ENCODE measurements at places on chromosomes 12 and 14.

DNA sequence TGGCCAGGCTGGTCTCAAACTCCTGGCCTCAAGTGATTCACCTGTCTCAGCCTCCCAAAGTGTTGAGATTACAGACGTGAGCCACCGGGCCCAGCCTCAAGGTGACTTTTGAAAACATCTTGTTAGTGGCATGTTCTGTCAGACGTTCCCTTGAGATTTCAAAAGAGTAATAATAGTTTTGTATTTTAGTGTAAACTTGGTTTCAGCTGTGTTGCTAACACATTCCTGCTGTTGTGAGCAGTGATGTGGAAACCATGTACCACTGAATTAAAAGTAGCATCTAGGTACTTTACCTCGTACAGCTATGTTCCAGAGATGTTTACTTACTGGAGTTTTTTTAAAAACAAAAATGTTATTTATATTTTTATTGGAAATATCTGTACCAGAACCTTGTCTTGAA, 111.3 kb downstream of the AEBP2 start:
- no peak for DNase-seq

DNA sequence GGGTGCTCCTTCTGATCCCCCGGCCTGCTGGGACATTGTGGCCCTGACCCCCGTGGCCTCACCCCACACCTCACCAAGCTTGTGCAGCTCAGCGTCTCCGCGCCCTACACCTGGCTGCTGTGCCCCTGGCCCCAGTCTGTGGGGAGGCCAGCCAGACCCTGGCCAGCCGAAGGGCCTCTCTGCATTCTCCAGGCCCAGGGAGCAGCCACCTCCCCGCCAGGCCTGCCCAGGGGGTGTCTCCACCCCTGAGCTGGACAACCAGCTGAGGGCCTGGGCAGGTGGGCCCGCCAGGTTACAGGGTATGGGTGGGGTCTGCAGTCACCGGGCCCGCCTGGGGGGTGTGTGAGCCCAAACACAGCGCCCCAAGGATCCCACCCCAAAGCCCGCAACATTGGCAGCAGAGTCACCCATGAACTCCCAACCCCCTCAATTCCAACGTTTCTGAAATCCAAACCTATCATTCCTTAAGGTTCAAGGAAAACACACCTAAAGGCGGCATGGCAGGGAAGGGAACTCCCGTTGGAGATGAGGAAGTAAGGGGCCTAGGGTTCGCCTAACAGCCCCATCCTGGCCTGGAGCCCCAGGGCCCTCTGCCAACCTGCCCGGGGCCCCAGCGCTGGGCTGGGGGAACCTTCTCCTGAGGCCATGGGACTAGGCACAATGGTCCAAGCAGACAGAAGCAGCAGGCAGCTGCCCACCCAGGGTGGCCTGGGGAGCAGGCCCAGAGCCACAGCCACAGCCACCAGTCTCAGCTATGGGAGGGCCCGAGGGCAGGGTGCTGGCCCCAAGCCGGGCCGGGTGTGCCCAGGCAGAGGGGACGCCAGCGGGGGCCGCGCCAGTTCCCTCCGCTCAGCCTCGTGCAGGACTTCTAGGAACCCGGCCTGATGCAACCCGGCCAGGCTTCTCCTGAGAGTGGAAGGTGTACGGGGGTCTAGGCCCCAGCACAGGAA, 8.5 kb downstream of the AKT1 start:
- no peak for DNase-seq

DNA sequence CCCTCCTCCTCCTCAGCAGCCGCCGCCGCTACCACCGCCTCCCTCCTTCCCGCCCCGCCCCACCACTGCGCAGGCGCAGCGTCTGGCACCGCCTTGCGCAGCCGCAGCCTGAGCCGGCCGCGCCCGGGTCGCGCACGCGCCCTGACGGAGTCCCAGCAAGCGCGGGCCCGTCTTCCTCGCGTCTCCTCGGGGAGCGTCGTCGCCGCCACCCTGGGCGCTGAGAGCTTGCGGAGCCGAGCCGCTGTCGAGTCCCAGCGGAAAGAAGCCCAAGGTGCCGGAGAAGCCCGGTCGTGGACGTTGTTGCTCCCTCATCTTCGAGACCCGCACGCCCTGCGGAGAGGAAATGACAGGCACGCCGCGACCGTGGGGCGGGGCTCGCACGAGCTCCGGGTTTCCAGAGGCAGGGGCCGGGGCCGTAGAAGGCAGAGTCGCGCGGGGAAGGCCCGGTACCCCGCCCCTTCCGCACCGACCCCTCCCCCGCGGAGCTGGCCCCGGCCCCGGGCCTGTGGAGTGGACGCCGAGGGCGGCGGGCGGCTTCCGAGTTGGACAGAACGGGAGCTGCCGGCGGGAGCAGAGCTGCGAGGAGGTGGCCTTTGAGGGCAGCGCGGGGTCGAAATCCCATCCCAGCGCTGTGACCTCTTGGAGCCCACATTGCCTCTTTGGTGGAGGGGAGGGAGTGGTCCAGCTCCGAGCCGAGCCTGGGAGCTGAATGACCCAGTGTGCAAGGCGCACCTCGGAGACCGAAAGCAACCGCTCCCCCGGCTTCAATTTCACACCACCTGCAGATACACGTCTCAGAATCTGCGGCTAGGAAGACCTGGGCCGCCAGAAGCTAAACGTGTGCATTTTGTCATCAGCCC, 469 bp upstream of the RAB35 start:
- DNase-seq: peak; percentile 91

DNA sequence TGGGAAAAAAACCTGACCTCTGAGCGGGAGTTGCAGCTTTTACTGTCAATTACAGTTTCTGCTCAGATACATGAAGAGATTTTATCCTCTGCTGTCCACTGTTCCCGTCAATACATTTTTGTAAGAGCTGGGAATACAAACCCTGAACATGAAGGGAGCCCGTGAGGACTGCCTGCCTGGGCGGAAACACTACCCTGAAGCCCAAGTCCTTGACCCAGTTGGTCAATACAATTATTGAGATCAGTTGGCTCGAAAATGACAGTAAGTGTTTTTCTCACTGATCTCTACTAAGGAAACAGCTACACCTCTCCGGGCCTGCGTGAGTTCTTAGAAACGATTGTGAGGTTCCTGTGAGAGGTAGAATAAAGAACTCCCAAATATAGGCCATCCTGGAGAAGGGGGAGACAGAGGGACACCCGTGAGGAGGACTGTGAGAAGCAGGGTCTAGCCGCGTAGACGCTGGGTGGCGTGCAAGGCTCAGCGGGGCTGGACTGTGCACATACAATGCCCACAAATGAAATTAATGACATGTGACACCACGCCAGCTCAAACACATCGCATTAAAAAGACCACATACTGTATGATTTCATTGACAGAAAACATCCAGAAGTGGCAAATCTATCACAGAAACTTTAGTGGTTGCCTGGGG, 509.5 kb downstream of the TMEM132D start:
- DNase-seq: no peak

DNA sequence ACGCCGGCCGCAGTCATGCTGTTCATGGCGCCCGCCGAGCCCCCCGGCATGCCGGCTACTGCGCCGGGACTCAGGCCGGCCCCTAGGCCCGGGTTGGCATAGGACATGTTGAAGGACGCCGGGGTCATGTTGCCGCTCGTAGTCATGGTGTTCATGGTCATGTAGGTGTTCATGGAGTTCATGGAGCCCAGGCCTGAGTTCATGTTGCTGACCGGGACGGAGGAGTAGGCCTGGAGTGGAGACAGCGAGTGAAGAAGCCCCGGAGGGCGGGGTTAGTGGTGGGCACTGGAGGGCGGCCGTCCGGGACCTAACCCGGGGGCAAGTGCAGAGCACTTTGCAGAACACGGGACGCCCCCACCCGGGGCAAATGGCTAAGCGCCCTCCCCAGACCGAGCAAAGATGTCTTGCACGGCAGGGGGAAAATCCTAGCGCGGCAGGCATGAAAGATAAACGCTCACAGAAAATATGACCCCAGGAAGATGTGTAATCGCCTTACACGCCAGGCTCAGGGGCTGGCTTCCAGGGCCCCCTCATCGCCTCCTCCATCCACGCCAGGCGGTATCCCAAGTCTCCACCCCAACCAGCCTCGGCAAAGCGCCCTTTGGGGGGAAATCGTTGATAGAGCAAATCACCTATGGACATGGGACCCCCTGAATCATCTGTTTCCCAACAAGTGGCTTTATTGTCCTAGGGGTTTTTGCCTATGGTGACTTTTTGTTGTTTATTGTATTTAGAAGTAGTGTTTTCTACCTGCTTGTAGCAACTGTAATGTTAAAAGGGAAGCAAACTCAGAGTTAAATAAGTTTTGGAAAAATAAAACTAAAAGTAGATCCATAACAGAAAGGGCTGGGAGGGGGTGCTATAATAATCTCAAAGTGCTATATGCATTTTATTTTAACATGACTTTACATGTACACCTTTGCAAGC, 2.3 kb downstream of the FOXA1 start:
- DNase-seq: no peak

DNA sequence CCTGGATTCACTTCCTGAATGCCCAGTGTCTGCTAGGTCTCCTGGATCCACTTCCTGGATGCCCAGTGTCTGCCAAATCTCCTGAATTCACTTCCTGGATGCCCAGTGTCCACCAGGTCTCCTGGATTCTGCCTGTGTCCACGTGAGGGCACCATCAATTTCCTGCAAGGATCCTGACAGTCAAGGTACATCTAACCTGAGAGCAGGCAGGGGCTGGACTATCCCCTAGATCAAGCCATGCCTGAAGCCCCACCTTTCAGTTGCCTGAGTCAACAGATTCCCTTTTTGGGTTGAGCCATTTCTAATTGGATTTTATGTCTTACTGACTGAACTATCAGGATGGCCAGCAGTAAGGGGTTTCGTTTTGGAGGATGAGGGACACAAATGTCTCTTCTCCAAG, 49.5 kb downstream of the GALNT9 start:
- DNase-seq: no peak

DNA sequence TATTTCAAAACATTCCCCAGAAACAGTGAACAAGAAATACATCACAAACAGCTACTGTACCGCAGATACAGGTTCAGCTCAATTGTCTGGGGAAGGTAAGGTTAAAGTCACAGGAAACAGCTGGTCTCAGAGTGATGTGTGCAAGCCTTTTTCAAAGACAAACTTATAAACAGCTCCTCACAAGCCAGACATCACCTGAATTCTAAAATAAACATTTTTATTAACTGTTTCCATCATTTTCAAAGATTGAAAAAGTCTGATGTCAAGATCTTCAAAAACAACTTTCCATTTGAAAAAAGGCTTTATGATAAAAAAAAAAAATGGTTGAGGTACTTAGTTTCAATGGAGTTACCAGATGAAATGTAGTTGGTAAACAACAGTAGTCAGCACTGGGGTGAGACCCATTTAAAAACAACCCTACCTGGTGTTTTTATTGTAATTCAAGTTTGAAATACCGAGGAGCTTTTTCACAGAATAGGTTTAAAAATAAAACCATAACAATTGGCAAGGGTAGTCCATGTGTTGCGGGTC, 4.0 kb downstream of the BTG1 start:
- no peak for DNase-seq

Measured in stimulated activated CD8-positive, alpha-beta memory T cell treated with anti-CD3 and anti-CD28 coated beads, Interleukin-4, amount 100 ng/mL, for 1 hour (primary cell).